ENCODE measurements at places on chromosomes 2 and 18. TPM values are rescaled to one million over a fixed set of nuclear protein-coding genes. Genes with fewer than 3 reads are reported as not detected.

The TTN gene
- polyA plus RNA-seq = 0.02 TPM

The IL36G gene
- 1.7 TPM for polyA plus RNA-seq

The RABL2A gene
- 12.8 TPM for polyA plus RNA-seq

The CABYR gene
- polyA plus RNA-seq = 0.82 TPM

The ALPI gene
- polyA plus RNA-seq = 0.49 TPM

The UPP2 gene
- polyA plus RNA-seq = 20.9 TPM

The ANKAR gene
- polyA plus RNA-seq = 3.4 TPM

GRCh38 chr2:55763721-55764120 is 70.1 kb upstream of the PNPT1 start:
- DNase-seq = no peak

- no peak for DNase-seq
Observed at GRCh38 chr2:34787341-34787740, 1188.2 kb upstream of the FAM98A start.

DNA sequence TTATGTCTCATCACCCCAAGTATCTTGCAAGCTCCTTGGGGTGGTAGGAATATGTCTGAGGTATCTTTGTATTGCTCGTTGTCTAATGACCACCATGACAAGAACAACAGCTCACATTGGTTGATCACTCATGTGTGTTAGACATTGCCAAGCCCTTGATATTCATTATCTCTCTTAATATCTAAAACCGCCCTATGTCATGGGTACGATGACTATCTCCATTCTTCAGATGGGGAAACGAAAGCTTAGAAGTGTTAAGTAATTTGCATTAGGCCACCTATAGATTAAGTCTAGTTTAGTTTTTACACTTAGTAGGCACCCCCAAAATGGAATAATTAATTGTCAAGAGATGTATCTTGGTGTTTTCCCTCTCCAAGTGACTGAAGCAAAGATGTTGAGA is 57.0 kb downstream of the ICOS start:
- no peak for DNase-seq

DNA sequence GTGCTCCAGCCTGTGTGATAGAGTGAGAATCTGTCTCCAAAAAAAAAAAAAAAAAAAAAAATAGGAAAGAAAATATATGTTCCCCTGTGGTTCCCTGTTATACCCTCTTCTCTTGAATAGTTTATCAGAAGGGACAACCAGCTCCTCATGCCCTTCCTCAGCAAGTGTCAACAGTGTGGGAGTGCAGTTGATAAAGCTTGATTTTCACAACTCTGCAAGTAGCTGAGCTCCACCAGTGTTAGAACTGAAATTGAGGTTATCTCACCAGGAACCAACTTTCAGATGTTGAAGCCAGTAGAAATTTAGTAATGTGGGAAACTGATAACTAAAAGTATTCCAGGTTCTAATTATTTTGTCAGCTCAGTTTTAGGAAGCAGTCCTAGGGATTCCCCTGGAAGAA is 25.1 kb downstream of the NEDD4L start:
- DNase-seq = no peak

DNA sequence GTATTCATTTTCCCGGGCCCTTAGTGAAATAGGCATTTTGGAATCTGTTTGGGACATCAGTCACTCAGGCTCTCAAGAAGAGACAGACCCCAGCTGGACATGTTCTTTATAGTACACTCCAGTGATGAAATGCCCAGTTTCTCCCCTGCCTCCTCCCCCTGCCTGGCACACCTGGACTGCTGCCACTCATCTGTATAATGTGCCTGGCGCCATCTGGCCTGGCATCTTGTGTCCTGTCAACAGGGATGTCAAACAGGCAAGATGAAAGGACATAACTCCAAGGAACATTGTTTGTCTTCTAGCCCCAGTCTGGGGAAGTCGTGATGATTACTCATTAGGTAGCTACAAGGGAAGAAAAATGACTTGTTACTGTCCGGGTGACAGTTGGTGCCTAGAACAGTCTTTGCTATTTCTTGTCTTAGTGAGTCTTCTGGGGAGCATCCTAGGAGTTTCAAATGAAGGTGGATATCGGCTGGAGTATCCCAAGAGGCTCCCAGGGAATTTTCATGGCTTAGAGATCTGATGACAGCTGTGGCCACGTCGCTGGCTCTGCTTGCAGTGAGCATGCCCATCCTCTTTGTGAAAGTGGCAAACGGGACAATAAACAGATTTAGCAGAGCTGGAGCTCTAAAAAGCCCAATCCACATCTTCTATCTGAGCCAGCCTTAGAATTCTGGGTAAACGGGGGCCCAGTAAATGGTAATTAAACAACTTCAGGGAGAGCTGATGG is 153.6 kb downstream of the ALK start:
- DNase-seq = no peak

DNA sequence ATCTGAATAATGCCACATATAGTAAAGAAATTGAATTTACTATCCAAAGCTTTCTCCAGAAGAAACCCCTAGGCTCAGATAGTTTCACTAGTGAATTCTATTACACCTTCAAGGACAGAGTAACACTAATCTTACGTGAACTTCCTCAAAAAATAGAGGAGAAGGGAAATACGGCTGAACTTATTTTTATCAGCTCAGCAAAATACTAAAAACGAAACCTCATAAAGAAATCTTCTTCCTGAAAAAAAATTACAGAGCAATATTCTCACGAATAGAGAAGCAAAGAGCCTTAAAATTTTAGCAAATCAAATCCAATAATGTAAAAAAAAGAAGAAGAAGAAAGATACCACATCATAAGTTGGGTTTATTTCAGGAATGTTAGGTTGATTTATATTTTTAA is 14.7 kb downstream of the CAPN13 start:
- no peak for DNase-seq

- DNase-seq = no peak
Observed at GRCh38 chr2:19532547-19533196, 174.2 kb upstream of the OSR1 start.

DNA sequence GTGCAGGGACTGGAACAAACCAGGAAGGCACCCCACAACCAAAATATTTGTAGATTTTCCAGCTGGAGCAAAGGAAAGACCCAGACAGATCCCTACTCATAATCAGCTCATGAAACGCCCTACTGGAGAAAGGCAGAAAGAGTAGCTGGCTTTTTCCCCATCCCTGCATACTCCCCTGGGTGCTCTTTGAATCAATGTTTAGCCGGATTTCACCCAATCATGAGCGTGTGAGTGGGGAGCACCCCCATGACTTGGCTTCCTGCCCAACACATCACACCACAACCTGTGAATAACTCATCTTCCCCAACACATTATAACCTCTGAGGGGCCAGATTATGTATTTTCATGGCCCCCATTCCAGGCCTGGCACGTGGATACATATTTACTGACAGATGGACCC is 35.1 kb upstream of the SLC14A1 start:
- no peak for DNase-seq

DNA sequence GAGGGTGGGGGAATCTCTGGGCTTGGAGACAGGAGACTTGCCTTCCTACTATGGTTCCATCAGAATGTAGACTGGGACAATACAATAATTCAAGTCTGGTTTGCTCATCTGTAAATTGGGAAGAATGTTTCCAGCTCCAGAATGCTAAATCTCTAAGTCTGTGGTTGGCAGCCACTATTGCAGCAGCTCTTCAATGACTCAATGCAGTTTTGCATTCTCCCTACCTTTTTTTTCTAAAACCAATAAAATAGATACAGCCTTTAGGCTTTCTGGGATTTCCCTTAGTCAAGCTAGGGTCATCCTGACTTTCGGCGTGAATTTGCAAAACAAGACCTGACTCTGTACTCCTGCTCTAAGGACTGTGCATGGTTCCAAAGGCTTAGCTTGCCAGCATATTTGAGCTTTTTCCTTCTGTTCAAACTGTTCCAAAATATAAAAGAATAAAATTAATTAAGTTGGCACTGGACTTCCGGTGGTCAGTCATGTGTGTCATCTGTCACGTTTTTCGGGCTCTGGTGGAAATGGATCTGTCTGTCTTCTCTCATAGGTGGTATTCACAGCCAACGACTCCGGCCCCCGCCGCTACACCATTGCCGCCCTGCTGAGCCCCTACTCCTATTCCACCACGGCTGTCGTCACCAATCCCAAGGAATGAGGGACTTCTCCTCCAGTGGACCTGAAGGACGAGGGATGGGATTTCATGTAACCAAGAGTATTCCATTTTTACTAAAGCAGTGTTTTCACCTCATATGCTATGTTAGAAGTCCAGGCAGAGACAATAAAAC is 6.5 kb downstream of the TTR start:
- no peak for DNase-seq

Measured in kidney (tissue), 22 donors.